Non-pigmented ciliary epithelial cell (primary cell): ENCODE measurements at places on chromosomes 6 and 20.

DNA sequence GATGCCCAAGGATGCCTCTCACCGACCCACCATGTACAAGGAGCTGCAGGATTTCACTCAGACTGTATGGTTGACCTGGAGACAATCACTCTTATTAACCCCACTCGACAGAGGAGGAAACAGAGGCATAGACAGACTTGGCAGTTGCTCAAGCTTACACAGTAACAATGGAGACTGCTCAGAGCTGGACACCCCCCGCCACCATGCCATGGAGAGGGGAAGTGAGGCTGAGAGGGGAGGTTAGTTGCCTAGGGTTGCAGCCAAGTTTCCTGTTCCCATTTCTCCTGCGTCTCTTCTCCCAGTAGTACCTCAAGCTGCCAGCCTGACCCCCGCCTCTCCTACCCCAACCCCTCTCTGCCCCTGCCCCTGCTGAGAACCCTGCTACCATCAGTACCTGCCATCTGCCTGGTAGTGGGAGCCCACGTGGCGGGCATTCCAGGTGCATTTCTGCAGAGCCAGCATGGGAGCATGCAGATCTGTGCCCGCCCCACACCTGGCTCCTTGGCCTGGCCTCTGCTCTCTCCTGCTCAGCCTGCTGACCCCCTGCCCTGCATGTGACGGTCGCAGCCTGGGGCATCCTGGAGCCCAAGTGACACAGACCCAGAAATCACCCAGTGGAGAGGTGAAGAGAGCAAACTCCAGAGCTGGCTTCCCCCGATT, 157.7 kb downstream of the PREX1 start:
- no peak for DNase-seq

GRCh38 chr6:158323561-158323958, 11.3 kb downstream of the TULP4 start:
- no peak for DNase-seq

DNA sequence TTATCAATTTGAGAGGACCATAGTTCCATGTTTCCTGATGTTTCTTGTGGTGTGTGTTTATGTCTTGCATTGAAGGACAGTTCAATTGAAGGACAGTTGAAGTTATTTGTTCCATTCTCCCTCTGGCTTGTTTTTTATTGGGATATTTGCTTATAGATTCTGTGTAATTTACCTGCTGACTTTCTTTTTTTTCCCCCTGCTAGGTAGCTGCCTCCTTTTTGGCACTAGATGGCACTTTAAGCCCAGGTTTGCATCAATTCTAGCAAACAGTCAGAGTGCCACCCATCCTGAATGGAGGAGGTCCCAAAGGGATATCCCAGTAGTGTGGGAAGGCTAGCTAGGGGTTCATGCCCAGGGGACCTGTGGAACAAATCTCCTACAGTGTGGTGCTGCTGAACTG, 78.1 kb downstream of the CFAP61 start:
- no peak for DNase-seq

- no peak for DNase-seq
Measured at GRCh38 chr20:44393608-44394451, 38.3 kb downstream of the HNF4A start.

- DNase-seq = no peak
Measured at GRCh38 chr20:42098418-42098817, 480.2 kb upstream of the CHD6 start.

GRCh38 chr6:143999406-143999805, 8.7 kb downstream of the PLAGL1 start:
- peak; percentile 75 for DNase-seq

DNA sequence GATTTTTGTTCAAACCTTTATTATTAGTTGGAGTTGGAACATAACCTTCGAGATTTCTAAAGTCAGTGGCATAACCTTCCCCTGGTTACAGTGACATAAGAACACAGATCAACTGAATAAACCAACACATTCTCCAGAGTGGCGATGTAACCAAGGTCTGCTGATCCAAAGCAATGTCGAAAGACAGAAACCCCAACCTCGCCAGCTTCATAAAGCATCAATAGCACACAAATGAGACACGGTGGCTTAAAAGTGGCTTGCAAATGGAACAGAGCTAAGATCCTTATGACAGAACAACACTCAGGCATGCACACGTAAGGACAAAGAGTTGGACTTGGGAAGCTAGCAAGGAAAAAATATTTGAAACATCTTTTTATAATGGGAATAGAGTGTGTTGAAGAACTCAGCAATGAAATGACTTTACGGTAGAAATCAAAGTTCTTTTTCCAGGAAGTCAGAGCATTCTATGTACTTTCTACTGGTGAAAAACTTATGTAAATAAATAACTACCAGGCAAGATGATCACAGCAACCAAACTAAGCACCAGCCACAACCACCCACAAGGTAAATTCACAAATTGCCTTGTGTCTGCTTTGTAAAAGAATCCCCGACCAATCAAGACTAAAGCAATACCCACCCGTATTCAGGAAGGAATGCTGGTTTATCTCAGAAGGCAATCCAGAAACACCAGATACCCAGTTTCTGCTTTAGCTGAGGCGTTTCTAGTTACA, 61.0 kb upstream of the NHSL1 start:
- no peak for DNase-seq

DNA sequence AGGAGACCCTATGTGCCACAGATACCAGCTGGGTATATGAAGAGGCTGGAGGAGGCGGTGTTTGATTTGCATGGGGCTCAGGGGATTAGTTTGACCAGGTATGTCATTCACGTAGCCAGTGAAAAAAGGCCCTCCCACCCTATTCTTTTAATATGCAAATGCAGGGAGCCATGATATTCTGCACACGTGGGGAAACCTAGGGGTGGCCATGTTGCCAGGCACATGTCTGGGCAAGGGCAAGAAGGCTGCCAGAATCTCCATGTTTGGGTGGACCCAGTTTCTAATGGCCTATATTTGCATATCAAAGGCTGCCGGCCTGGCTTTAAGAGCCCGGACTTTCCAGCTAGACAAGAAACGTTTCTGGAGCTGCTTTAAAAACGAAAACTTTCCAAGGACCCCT, 60.4 kb downstream of the SOX4 start:
- no peak for DNase-seq

DNA sequence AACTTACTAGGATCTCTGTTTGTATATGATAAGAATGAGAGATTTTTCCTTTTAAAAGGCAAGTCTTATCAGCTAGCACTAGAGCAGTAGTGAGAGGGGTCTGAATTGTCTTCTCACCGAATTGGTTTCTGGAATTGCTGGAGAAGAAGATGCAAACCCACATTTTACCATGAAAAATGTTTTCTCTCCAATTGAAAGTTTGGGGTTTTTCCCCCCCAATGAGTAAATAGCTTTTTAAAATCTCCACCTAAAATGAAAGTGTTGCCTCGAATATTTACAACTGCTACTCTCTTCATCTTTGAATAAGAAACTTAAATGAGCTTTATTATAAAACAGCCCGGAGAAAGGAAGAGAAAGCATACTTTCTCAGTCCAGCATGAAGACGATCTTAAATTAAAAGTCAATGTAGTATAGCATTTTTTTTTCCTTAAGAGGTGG, 1.8 kb downstream of the TCF21 start:
- DNase-seq = no peak

- DNase-seq = no peak
Measured at GRCh38 chr6:142893088-142893487, 51.9 kb downstream of the HIVEP2 start.

DNA sequence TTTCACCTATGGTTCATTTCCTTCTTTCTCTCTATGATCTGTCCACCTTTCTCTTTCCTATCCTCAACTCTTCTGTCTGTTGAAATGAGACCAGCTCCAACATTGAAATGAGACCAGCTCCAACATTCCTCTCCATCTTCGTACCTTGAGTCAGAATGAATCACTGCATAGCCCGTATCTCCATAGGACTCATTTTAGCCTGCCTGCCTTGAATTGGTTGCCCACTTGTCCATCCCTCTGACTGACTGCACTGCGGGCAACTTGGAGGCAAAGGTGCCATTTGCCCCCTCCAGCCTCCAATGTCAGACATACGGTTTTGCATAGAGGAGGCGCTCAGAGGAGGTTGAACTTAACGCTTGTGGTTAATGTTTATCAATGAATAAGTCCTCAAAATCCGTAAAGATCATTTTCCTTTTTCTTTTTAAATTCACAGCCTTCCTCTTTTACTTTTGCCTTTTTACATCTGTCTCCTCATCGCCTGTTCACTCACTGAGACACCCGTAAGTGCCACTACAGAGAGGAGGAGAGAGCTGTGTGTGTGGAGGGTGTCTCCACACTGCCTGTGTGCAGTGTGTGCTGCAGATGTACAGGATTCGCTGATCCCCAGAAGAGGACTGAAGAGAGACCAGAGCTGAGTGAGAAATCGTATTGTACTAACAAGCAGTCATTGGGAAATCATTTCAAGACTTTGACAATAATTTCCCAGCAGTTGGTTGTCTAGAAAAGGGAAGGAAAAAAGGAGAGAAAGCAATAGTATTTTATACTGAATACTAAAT, 579.6 kb upstream of the MAP3K7 start:
- DNase-seq = no peak

DNA sequence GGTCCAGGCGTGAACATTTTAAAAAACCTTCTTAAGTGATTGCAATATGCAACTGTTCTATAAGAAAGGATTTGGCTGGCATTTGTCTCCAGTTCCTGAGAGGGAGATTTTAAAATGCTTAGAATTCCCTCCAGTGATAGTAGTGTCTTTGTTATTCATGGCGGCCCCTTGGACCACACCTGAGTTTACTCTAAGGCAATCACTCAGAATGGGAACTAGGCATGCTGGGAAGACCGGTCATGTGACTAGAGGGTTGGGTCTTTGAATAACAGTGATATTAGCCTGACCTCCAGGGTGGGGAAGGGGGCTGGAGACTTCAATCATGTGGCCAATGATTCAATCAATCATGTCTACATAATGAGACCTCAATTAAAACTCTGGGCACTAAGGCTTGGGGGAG, 50.7 kb upstream of the UTRN start:
- no peak for DNase-seq

- DNase-seq = no peak
Measured at GRCh38 chr6:169339731-169340309, 86.2 kb upstream of the THBS2 start.

GRCh38 chr20:31844737-31845299, 586 bp downstream of the FOXS1 start:
- DNase-seq = no peak

DNA sequence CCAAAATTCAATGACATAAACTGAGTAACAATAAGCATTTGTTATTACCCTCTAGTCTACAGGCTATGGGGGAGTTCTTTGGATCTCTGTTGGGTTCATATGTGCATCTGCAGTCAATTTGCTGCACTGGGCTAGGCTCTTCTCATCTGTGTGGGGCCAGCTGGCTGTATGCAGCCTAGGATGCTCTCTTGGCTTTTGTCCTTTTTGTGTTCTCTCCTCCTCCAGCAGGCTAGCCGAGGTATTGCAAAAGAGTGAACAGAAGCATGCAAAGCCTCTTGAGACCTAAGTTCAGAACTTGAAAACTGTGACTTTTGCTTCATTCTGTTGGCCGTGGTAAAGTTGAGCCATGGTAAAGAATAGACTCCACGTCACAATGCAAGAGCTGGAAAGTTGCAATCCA, 62.8 kb upstream of the FOXO3 start:
- no peak for DNase-seq

DNA sequence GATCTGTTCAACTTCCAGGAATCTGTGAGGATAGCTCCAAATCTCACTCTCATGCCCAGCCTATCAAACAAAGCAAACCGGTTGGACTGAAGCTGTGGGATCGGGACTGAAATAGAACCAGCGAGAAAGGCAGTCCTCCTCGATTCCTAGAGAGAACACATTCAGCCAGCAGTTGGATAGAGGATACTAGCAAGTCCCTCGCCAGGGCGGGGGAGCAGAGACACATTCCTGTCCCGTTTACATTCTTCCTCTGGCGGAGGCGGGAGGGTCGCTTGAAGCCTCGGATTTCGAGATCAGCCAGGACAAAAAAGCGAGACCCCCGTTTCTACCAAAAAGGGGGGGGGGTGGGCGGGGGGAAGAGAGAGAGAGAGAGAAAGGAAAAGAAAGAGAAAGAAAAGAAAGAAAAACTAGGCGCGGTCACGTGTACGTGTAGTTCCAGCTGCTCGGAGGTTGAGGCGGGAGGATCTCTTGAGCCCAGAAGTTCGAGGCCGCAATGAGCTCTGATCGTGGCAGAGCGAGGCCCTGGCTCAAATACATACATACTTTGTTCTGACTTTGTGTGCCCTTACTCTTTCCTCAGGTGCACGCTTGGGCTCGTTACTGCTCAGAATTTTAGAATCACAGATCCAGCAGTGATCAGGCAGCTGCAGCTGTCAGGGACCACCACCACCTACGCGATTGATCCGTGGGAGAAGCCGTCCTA, 19.5 kb downstream of the ZNF311 start:
- DNase-seq = peak; percentile 98

- DNase-seq = no peak
Measured at GRCh38 chr6:24686946-24687345, 20.1 kb downstream of the ACOT13 start.

DNA sequence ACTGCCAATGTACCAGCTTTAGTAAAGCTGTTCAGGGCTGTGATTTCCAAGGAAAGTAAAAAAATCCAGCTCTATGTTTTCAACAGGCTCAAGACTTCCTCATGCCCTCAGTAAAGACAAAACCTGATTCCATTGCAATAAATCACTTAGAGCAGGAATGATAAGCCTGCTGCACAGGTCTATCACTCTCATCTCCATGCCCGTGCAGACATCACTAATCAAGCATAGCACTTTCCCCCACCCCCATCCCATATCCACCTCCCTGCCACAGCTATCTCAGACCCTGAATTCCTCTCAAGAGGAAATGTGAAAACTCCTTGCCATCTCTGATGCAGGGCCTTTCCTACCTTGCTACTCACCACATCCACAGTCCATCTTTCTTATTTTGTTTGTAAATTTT, 554.9 kb downstream of the MAFB start:
- DNase-seq = no peak

DNA sequence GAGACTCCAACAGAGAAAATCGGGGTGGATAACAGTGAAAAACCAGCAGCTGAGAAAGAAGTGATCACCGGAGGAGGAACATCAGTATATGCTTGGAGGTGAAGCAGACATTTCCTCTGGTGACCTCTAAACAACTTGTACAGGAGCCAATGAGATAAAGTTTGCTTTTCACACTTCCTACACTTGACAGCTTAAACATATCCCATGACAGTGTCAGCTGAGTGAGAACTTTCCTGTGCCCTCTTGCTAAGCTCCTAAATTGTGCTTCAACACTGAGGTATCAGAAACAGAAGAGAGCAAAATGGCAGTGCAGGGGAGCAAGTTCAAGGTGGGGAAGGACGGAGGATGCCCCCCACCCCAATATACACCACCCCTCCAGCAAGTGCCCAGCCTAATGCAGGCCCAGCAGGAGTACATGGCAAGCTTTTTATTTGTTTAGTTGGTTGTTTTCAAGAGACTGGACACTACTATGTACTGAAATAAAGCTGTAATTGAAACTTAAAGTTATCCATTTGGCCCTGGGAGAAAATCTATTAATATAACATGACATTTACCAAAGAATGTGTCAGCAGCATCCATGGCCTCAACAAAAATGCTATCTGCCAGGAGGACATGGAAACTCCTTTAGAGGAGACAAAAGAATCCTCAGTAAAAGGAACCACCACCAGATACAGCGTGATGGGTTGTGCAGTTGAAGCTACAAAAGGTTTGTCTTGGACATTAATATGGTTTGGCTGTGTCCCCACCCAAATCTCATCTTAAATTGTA, 540.2 kb downstream of the PRKN start:
- no peak for DNase-seq
